ENCODE measurements at places on chromosomes 2 and 18.
A peak's percentile ranks its signal among the peaks of the same experiment; 100 is the strongest.

GRCh38 chr2:138059487-138060300, 95.4 kb downstream of the HNMT start:
- H3K4me3 ChIP-seq, result no peak overlapping the region
- H3K27ac ChIP-seq, result no peak overlapping the region
- H3K27me3 ChIP-seq, result no peaks in the 10 kb centered on the region
- no peaks in the 10 kb centered on the region for H3K36me3 ChIP-seq
- DNase-seq, result no peak
- H3K4me1 ChIP-seq, result no peaks in the 10 kb centered on the region

GRCh38 chr2:223993634-223994232, 36.5 kb downstream of the MRPL44 start:
- H3K4me3 ChIP-seq, result no peak overlapping the region
- H3K36me3 ChIP-seq, result no peaks in the 10 kb centered on the region
- H3K4me1 ChIP-seq, result no peaks in the 10 kb centered on the region
- no peaks in the 10 kb centered on the region for H3K27me3 ChIP-seq
- H3K27ac ChIP-seq, result no peak overlapping the region

- H3K27ac ChIP-seq, result no peak overlapping the region
- no peak for DNase-seq
- peaks cover 30% of the 10 kb centered on the region for H3K36me3 ChIP-seq
- H3K4me3 ChIP-seq, result no peak overlapping the region
- no peaks in the 10 kb centered on the region for H3K27me3 ChIP-seq
Measured at GRCh38 chr2:241582328-241582727, 23.8 kb downstream of the BOK start.

DNA sequence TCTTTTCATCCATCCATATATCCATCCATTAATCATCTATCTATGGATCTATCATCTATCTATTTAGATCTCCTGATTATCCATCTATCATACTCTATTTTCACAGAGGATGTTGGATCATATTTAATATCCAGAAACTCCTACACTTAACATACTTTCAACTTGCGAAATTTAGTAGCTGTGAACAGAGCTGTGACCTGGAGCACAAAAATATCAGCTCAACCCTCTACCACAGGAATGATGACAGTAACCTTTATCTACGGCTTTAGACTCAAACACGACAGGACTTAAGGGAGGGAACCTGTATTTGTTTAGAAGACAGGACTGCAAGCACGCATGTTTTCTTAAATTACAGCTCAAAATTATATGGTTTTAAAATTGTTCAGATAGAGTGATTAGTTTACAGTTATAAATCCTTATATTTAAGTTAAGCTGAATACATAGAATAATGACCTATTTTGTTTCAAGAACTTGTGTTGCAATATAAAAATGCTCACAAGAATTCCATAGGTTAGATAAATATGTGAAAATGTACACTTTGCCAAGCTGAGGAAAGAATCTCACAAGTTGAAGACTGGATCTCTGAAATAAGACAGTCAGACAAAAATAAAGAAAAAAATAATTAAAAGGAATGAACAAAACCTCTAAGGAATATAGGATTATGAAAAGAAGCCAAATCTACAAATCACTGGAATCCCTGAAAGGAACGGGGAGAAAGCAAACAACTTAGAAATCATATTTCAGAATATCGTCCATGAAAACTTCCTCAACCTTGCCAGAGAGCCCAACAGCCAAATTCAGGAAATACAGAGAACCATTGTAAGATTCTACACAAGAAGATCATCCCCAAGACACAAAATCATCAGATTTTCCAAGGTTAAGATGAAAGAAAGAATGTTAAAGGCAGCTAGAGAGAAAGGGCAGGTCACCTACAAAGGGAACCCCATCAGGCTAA, 142.0 kb downstream of the COL6A3 start:
- no peak for DNase-seq
- no peaks in the 10 kb centered on the region for H3K36me3 ChIP-seq
- no peak overlapping the region for H3K4me3 ChIP-seq
- H3K27me3 ChIP-seq, result peaks cover 4% of the 10 kb centered on the region

DNA sequence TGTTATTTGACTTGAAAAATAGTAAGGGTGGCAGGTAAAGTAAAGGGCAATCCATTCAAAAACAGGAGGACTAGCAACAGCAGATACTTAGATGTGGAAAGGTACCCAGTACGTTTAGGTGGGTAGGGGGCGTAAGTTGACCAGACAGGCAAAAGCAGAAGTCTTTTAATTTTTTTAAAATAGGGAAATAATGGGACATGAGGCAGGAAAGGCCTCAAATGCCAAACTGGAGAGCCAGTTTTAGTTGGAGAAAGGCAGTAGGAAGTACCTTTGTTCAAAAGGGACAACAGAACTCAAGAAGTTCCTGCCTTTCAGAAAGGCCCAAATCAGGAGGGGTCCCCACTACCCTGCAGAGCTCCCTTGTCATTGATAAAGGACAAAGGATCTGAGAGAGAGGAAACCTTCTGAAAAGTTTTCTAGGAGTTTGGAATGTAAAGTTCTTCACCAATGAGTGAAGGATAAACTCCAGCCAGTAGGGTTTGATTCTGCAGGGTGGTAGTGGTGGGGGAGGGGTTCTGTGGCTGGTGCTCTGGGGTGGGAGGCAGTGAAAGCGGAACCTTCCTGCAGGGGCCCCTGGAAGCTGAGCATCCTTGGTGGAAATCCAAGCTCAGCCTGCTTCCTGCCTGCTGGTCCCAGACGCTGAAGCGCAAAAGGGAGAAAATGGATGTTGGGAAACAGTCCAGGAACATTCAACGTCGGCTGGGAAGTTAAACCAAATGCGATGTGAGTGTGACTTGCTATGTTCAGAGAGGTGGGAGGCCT, 40.1 kb downstream of the TMEM17 start:
- DNase-seq, result no peak
- H3K4me1 ChIP-seq, result peaks cover 12% of the 10 kb centered on the region
- no peaks in the 10 kb centered on the region for H3K36me3 ChIP-seq
- H3K27ac ChIP-seq, result no peak overlapping the region

DNA sequence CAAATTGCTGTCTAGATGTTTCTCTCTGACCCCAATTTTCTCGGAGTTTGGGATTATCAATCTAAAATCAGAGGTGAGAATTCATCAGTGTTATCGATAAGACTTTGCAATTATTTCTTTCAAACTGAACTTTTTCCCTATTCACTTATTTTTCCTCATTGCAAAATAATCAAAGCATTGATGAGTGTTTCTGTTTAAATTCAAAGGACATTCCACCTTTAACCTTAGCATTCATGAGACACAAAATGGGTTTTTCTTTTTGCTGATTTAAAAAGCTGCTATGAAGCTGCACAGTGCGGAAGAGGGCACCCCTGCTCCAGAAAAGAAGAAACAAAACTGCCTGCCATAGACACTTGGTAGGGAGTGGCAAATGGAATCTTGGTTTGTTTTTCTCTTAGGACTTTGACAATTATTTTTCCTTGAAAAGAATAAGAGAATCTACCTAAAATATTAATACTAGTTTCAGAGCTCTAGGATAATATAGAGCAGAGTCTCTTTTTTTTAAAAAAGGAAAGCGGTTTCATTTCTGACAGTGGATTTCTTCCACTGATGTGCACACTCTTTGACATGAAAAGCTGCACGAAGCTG, 203.4 kb downstream of the TGIF1 start:
- DNase-seq, result no peak
- no peak overlapping the region for H3K4me3 ChIP-seq
- H3K4me1 ChIP-seq, result peaks cover 9% of the 10 kb centered on the region
- no peaks in the 10 kb centered on the region for H3K27me3 ChIP-seq

DNA sequence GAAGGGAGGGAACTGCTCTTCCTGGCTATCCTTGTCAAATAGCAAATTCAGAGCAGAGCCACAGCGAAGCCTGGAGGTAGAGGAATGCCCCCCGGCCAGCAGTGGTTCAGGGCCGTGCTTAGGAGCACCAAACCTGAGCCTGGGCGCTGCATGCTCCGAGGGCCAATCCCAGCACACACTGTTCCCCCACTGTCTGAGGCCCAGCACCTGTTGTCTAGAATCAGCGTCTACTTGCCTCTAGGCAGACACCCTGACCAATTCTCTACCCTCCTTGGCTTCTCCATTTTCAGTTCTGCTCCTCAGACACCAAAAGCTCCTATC, 177.6 kb upstream of the PKDCC start:
- H3K36me3 ChIP-seq, result no peaks in the 10 kb centered on the region
- H3K27ac ChIP-seq, result no peak overlapping the region
- no peak overlapping the region for H3K4me3 ChIP-seq
- no peak for DNase-seq

- no peaks in the 10 kb centered on the region for H3K27me3 ChIP-seq
- DNase-seq, result peak; percentile 64
- H3K4me1 ChIP-seq, result no peaks in the 10 kb centered on the region
- H3K27ac ChIP-seq, result peak overlapping the region; percentile 30
- no peaks in the 10 kb centered on the region for H3K36me3 ChIP-seq
Measured at GRCh38 chr2:241895712-241896641, 26.4 kb downstream of the RTP5 start.

DNA sequence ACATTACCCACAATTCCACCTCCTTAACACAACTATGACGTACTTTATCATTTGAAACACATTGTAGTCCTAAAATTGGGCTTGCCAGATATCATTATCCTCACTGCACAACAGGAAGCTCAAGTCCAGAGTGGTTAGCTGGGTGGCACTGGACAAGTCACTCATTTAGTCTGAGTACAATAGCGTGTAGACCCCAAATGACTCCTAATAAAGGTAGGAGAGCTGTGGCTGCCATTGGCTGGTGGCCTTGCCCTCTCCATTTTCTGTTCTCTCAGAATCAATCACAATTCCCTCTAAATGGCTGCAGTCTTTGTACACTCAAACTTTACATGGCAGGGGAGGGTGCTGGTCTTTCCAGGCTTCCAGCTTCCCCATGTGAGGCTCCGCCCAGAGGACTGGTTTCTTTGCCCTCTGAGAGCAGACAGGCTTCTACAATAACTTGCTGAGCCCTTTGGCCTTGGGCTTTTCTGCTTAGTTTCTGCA, 11.7 kb downstream of the PSTPIP2 start:
- no peaks in the 10 kb centered on the region for H3K36me3 ChIP-seq
- no peak for DNase-seq
- H3K27ac ChIP-seq, result no peak overlapping the region
- H3K4me3 ChIP-seq, result no peak overlapping the region

- DNase-seq, result no peak
- no peak overlapping the region for H3K4me3 ChIP-seq
- no peaks in the 10 kb centered on the region for H3K4me1 ChIP-seq
- H3K27me3 ChIP-seq, result no peaks in the 10 kb centered on the region
- H3K36me3 ChIP-seq, result no peaks in the 10 kb centered on the region
Measured at GRCh38 chr2:209191139-209191538, 232.7 kb upstream of the MAP2 start.

GRCh38 chr2:197425550-197425949, 9.3 kb downstream of the SF3B1 start:
- peaks cover 52% of the 10 kb centered on the region for H3K4me1 ChIP-seq
- no peak overlapping the region for H3K27ac ChIP-seq
- no peak for DNase-seq
- H3K27me3 ChIP-seq, result no peaks in the 10 kb centered on the region
- peaks cover 36% of the 10 kb centered on the region for H3K36me3 ChIP-seq
- no peak overlapping the region for H3K4me3 ChIP-seq

- H3K36me3 ChIP-seq, result no peaks in the 10 kb centered on the region
- DNase-seq, result no peak
- H3K4me1 ChIP-seq, result no peaks in the 10 kb centered on the region
Measured at GRCh38 chr18:2338601-2339000, 232.7 kb downstream of the METTL4 start.

GRCh38 chr18:52340406-52341102, 557 bp downstream of the DCC start:
- no peak for DNase-seq
- H3K27ac ChIP-seq, result no peak overlapping the region
- peak overlapping the region; percentile 35 for H3K4me3 ChIP-seq
- no peaks in the 10 kb centered on the region for H3K36me3 ChIP-seq
